Stimulated activated CD4-positive, alpha-beta T cell treated with anti-CD3 and anti-CD28 coated beads, Interleukin-12 subunit alpha, Interleukin-12 subunit beta, amount 100 ng/mL, for 48 hours (primary cell): ENCODE measurements at places on chromosomes 1 and 21.

- DNase-seq = no peak
These were observed 1.6 kb downstream of the LCE2A start for GRCh38 chr1:152699746-152700145.

DNA sequence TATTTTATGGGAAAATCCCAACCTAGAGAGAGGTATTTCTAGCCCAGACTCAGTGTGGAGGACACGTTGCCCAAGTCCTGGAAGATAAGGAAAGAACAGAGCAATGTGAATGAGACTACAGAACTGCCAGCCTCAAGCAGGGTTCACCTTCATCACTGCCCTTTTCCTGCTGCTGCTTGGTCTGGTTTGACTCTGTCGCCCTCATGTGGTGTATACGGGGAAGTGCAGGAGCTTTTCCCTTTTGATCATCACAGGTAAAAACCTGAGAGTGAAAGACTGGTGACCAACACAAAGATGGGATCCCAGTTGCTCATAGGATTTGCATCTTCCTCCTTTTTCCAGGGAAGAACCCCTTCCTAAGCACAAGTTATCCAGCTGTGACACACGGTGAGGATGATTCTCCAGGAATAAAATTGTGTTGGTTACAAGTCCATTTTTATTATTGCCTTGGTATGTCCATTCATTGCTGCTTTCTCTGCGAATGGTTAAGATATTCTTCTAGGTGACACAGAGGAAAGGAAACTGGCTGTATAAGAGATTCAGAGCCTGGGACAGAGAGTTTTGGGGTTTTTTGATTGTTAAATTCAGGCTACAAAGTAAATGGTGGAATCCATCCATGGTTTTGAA is 89.5 kb upstream of the CD53 start:
- DNase-seq = peak; percentile 31

GRCh38 chr1:38059635-38060250 is 13.2 kb upstream of the POU3F1 start:
- no peak for DNase-seq

- DNase-seq = no peak
These were observed 28.1 kb downstream of the QSOX1 start for GRCh38 chr1:180182643-180183311.

DNA sequence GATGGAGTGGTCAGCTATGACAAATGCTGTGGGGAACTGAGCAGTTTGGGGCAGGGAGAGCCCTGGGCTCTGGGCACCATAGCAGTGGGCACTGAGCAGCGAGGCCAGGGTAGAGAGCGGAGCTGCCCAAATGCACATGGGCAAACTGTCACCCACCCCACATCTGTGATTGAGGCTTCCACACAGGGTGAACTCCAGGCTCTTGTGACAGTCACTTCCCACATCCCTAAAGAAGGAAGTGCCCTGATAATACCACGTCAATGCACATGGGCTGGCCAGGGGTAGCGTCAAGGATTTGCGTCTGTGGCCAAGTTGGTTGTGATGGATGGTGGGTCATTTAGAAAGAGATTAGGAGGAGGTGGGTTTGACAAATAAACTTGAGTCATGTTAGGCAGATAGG is 2.6 kb upstream of the GUCA2B start:
- no peak for DNase-seq

GRCh38 chr1:93237021-93237420 is 56.5 kb downstream of the CCDC18 start:
- no peak for DNase-seq

DNA sequence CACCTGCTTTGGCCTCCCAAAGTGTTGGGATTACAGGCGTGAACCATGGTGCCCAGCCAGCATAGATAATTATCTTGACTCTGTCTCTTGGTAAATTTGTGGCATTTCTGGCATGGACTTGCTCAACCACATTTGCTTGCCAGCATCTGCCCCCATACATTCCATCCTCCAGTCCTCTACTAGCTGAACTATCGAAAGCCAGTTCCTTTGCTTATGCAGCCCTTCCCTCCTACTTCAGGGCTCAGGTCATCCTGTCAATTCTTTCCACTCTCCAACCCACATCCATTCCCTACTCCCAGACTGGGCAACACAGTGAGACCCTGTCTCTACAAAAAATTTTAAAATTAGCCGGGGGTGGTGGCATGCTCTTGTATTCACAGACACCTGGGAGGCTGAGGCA is 13.0 kb upstream of the UQCRHL start:
- no peak for DNase-seq

- DNase-seq = no peak
These were observed 7.3 kb upstream of the FUCA1 start for GRCh38 chr1:23875382-23875781.

DNA sequence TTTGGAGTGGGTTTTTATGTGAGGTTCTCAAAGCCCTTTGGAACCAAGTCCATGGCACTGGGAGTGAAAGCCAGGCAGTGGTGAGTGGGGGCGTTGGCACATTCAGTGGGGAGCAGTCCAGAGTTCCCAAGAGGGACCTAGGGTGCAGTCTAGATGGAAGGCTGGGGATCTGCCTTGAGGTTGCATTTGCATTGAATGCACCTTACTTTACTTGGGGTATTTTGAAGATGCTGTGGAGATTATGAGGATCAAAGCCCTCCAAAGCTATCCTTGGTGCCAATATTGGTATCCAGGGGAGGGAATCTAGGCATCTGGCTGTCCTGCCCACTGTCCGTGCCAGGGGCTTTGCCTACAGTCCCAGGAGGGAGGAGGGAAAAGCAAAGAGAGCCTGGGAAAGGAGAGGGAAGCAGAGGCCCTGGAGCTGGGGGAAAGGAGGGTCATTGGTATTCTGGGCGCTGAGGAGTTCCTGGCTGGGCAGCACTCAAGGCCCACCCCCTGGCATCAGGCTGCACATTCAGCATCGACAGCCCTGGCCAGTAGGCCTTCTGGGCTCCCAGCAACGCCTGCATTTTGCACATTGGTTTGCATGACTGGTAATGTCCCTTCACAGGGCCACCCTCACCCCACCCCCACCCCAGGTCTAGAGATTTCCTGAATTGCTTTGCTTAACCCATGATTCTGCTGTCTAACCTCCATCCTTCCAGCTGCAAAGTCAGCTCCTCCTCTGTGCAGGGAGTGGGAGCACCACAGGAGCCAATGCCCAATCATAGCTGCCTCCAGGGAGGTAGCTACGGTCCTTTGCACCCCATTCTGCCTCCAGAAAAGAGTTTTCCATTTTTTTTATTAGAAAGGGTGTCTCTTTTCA is 843 bp upstream of the BCAN start:
- no peak for DNase-seq

DNA sequence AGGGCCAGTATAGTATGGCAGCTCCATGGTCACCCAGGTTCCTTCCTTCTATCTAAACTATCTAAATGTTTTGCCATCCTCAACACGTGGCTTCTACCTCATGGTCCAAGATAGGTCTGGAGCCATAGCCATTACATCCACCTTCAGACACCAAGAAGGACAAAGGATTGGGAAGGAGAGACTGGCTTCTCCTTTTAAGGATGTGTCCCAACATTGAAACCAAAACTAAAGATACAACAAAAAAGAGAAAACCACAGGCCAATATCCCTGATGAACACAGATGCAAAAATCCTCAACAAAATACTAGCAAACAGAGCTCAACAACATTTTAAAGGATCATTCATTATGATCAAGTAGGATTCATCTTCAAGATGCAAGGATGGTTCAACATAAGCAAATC is 24.8 kb downstream of the HSD11B1 start:
- DNase-seq = no peak

- DNase-seq = no peak
These were observed at the start of gene KAZN for GRCh38 chr1:14598498-14599182. TSS of gene KAZN (plus strand) at chr1:14598685.

- DNase-seq = no peak
These were observed 124.0 kb upstream of the C8B start for GRCh38 chr1:57089855-57090254.

GRCh38 chr1:74468982-74469603 is 43.3 kb downstream of the LRRC53 start:
- no peak for DNase-seq

GRCh38 chr1:99365141-99365540 is 100.8 kb downstream of the PLPPR4 start:
- DNase-seq = no peak

DNA sequence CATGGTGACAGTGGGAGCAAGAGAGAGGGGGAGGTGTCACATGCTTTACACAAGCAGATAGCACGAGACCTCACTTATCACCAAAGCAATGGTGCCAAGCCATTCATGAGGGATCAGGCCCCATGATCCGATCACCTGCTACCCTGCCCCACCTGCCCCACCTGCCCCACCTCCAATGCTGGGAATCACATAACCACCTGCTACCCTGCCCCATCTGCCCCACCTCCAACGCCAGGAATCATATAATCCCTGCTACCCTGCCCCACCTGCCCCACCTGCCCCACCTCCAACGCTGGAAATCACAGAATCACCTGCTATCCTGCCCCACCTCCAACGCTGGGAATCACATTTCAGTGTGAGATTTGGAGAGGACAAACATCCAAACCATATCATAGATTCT is 10.6 kb upstream of the AIRE start:
- no peak for DNase-seq

DNA sequence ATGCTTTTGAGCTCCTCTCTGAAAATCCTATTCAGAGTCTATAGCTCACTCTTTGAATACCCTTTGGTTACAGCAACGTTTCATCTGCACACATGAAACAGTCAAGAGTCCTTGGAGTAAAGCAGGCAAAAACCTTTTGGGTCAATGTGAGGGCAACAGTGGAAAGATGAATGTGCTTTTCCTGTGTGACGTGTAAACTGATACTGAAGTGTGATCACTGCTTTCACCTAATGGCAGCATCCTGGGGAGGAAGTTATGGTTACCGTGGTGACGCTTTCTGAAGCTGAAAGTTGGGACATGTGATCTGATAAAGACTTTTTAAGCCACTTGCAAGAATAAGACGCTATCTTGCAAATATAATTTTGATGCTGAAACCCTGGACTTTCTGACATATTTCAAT is 160.0 kb downstream of the SEC16B start:
- no peak for DNase-seq

- DNase-seq = no peak
These were observed 208.2 kb upstream of the KIAA0040 start for GRCh38 chr1:175400766-175401165.

DNA sequence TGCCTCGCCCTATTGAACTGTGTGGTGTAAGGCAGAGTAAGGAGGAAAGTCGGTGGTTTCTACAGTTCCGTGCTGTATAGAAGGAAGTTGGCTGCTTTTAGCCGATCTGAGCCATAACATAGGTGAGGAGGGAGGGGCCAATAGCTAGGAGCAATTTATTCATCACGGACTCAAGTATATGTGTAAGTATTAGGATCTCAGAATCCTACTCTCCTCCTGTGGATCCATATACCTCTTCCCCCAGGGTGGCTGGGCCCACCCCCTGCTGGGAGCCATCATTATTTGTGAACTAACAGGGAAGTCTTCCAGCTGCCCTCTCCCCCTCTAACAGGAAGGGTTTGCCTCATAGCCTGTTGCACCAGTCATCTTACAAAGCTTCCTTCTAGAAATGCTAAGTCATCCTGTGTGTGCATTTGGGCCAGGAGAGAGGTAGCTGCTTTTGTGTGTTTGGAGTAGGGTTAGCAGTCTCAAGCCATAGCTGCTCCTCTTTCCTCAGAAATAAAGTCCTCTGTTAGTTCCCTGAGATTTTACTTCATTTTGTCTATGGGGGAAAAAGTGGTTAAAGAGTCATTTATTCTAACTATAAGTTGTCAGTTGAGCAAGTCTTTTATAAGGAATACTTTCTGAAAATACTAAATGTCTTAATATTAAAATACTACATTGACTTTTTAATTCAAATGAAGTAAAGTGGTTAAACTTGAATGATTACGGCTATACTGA is 14.9 kb upstream of the CENPS start:
- no peak for DNase-seq

- DNase-seq = no peak
These were observed 64.3 kb upstream of the TTC34 start for GRCh38 chr1:2865571-2866421.

DNA sequence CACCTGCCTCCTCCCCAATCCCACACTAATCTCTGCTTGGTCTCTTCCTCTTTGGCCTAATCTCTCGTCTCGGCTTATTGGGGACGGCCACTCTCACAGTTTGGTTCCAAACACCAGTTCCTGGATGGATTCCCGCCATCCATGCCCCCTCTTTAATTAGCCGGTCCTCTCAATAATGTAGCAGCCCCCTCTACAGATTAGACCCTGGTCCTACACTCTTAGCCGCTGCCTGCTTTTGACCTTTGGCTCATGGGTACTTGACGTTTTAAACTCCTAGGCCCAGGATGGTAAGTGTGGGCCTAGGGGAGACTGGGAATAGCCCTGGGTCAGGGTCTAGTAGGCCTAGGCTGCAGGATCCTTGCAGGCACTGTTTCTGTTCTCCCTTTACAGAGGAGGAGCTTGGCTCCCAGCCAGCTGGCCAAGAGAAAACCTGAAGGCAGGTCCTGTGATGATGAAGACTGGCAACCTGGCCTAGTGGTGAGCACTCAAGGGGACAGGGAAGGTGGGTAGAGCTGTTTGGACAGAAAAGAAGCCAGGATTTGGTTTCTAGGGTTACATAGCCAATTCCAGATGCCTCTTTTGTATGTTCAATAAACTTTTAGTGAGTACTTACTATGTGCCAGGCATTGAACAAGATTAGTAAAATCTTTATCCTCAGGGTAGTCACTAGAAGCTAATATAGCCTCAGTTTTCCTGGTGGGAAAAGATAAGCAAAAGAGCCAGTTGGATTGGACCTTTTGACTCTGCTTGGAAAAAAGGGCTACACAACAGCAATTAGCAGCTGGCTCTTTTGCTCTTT is 758 bp downstream of the RAD54L start:
- peak; percentile 18 for DNase-seq

GRCh38 chr1:12778061-12778460 is 4.5 kb downstream of the PRAMEF12 start:
- DNase-seq = no peak

GRCh38 chr1:205474571-205474970 is 18.7 kb upstream of the BLACAT1 start:
- DNase-seq = no peak

DNA sequence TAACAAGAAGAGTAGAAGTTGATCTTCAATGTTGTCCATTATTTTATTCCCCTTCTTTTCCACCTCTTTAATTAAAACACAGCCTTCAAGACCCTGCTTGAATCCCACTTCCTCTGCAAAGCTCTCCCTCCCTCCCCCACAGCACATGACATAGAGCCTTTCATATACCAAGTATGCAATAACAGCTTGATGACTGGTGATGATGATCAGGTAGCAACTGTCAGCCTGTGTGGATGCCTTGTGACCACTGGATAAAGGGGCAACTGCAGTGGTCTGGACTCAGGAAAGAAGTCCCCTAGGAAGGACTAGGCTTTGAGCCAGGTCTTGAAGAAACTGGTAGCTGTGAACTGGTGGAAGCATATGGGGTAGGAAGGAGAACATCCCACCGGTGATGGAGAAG is 53.8 kb upstream of the PRDX6 start:
- DNase-seq = no peak

GRCh38 chr1:71667216-71667615 is 586.4 kb upstream of the ZRANB2 start:
- no peak for DNase-seq
